ENCODE measurements at places on chromosomes 4 and X. TPM values are rescaled to one million over a fixed set of nuclear protein-coding genes. Genes with fewer than 3 reads are reported as not detected.

Gene NPY2R
- total RNA-seq: not detected

Gene PRRG1
- total RNA-seq: 47.2 TPM

Gene MUC7
- total RNA-seq: not detected

Gene L1CAM
- 0.27 TPM for total RNA-seq

Gene GAGE13
- not detected for total RNA-seq

Gene HELT
- total RNA-seq: not detected

Gene ZCCHC18
- 1.7 TPM for total RNA-seq

Gene FGF13
- 0.27 TPM for total RNA-seq
